ENCODE measurements at places on chromosomes 12 and 14.

DNA sequence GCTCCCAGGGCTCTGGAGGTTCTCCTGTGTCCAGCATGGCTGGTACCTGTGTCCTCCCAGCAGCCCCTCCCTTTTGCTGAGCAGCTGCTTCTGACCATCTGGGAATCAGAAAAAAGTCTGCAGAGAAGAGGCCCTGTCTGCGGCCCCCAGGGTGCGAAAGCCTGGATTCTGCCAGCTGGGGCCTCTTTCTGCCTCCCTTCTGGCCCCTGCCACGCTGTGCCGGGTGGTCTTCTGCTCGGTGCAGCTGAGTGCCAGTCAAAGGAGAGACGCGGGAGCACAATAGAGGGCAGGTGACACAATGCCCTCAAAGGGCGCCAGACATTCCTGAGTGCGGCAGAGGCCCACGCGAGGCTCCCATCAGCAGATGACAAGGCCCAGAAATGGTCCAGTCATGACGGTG, 12.6 kb downstream of the BTBD6 start:
- DNase-seq: no peak

DNA sequence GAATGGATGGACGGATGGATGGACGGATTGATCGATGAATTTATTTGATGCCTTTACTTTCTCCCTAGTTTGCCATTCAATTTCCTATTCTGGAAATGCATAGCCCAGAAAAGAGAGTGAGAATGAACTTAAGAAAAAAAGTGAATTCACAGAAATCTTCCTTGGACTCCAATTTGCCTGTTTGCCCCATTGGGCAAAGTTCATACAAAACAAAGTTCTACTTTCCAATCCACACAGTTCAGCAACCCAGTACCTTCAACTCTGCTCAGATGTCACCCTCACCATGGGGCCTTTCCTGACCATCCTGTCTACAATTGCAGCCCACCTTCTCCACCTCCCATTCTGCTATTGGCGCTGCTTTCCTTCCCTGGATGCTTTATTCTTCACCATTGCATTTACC, 8.2 kb upstream of the NUAK1 start:
- no peak for DNase-seq

DNA sequence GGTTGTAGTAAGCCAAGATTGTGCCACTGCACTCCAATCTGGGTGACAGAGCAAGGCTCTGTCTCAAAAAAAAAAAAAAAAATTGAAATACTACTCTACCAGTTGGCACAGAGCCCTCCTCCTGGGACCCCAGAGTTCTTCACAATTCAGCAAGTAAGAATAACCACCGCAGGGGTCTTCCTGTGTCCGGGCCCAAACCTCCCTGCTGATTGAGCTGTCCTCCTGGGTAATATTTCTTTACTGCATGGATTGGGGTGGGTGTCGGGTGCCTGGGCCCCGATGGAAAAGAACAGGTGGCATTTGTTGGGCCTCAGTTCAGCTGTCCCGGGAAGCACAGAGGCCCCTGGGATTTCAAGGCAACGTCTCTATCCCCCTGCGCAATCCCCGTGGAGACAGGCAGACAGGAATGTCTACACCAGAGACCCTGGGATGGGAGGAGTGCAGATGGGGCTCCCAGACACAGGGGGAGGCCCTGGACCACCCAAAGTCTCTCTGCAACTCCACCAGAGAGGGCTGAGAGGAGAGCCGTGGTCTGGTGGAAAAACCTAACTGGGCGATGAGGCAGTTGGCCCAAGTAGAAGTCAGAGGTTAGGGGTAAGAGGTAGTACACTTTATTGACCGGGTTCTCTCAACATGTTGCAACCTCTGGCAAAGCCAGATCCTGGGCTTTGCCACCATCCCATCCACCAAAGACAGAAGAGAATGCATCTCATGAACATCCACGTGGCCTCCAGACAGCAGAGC, 32.7 kb upstream of the VPS37B start:
- no peak for DNase-seq

GRCh38 chr12:124668602-124669001, 101.2 kb upstream of the NCOR2 start:
- no peak for DNase-seq

GRCh38 chr12:10243818-10244520, 31.3 kb downstream of the GABARAPL1 start:
- DNase-seq: no peak

DNA sequence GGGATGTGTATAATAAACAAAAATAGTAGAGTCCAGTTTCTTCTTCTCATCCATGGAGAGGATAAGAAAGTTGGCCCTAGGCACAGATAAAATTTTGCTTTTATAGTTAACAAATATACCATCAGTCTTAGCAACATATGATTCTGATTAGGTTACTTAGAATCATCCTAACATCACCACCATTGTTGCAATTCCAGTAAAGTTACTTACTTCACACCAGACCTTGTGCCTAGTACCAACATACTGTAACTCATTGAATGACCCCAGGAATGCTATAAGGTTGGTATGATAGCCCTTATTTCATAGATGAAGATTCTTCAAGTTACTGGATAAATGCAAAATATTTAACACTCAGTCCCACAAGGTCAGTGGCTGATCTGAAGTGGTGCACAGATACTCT, 183.8 kb upstream of the ATP2B1 start:
- no peak for DNase-seq
